Brain microvascular endothelial cell (primary cell): ENCODE measurements at places on chromosomes 3 and 15.

DNA sequence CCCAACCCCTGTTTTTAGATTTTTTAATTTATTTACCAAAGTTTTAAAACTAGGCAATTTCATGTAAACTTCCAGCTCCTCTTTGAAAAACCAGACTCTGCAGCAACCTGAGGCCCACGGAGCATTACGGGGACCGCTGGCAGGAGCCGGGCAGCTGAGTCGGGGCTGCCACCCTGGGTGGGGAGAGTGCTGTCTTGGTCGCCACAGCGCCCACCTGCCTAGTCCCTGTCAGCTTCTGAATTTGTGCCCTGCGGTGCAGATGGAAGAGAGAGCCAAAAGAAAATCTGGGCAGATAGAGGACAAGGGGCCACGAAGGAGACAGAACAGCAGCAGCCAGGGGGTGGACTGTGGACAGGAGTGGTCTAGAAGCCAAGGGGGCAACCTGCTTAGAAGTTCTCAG, 34.6 kb downstream of the PXYLP1 start:
- no peak for DNase-seq

GRCh38 chr3:150038830-150039229, 68.1 kb upstream of the PFN2 start:
- DNase-seq, result no peak

DNA sequence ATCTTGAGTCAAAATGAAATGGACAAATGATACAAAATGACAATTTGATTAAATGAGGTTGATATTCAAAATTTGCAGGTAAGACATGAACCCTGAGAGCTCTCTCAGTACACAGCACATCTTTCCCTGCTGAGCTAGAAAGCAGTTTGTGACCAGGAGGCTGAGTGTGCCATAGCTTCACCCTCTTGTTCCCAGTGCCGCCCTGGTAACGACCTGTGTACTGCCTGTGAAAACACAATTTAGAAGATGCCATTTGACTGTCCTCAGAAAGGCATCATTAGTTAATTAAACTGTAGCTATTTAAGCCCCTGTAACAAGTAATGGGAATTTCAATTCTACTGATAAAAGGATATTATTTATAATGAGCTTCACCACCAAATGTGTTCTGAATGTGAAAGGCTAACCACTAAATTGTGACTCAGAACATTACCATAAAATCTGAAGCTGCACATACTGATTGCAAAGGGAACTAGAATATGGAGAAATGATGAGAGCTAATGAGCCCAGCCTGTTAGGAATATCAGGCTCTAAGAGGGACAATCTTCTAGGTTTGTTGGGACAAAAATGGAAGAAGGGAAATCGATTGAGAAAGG, 212.9 kb upstream of the ARPP21 start:
- no peak for DNase-seq

DNA sequence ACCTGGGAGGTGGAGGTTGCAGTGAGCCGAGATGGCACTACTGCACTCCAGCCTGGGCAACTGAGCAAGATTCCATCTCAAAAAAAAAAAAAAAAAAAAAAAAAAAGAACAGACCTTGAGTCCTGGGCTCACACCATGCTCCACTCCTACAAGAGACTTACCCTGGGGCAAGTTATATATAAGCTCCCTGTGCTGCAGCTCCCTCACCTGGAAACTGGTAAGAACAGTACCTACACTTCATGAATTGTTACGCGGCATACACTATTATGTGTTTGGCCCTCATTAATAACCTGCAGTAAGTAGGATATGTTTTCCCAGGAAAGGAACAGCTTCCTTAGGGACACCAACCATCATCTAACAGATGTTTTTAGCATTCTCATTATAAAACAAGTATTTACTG, 119.6 kb downstream of the FMN1 start:
- no peak for DNase-seq

DNA sequence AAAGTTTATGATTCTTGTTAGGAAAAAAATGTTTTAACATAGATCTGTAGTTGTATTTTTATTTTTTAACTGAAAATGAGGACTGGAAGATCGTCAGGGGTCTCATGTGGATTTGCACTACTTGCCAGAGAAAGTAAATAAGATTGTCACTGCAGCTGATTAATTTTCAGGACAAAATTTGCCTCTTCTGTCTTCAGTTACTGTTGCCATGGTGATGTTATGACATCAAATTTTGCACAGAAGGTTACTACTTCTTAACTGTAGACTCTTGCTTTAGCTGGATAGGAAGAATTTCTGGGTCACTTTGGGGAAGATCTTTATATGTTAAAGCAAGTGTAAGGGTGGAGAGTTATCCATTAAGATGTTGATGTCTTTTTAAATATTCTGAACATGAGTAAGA, 82.2 kb upstream of the WDR72 start:
- DNase-seq, result no peak

DNA sequence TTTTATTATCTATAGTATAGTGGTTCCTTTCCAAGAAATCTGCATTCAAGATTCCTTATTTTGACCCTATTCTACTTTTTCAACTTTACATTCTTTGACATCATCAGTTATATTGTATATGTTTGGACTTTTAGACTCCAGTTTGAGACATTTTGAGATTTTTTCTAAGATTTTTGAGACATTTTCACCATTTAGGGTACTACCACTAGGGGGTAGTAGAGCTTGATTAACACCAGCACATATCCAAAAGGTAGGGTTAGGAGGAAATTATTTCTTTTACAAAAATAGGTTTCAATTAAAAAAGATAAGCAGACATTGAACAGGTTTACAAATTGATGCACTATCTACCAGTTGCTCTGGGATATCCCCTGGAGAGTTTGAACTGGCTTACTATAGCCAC, 262.5 kb downstream of the SCAPER start:
- DNase-seq, result no peak

DNA sequence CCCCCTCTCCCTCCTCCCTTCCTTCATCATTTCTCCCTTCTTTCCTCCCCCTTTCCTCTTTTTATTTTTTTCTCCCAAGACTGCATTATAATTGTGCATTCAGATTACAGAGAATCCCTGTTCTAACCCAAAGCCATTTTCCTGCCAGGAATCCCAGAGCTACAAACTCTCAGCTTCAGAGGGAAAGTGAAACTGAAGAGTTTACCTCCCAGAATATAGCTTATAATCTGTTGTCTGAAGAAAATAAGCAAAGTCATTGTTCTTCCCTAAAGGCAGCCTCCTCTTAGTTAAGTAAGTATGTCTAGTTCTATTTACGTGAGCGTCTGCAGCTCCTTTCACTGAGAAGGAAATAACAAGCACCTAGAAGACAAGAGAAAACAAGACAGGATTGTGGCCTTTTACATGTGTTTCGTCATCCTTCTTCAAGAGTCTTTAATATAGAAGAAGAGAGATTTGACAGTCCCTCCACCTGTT, 97.2 kb downstream of the CHST2 start:
- DNase-seq, result no peak

DNA sequence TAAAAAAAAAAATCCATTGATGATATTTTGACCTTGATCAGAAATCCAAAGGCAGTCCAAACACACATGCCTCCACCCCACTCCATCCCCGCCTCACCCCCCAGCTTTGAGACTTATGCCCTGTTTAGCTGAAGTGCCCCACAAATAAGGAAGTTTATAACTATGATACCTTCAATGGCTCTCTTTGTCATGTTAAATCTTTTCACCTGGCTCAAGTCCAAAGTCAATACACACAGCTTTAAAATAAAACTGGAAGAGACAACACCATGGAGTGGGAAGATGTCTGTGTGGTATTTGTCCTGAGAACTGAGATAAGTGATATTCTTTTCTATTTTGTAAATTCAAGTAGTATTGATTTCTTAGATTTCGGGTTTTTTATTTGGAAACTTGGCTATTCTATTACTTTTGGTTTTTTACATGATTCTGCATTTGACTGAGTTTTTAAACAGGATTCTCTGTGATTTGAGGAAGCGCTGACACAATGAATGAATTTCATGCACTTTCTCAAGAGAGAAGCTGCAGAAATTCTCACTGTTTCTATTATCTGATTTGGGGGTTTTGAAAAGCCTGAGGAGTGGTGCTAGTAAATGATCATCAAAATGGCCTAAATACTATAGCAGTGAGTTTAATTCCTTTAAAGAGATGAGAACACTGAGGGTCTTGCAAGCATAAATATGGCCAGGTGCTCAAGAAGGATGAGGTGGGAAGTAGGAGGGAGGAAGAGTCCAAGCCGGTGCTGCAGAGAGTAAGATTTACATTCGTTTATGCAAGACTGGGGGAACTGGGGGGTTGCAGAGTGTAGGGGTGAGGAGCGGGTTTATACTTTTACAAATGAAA, 5.2 kb downstream of the FOXB1 start:
- DNase-seq, result no peak

GRCh38 chr3:147497286-147497685, 88.1 kb downstream of the ZIC1 start:
- no peak for DNase-seq

DNA sequence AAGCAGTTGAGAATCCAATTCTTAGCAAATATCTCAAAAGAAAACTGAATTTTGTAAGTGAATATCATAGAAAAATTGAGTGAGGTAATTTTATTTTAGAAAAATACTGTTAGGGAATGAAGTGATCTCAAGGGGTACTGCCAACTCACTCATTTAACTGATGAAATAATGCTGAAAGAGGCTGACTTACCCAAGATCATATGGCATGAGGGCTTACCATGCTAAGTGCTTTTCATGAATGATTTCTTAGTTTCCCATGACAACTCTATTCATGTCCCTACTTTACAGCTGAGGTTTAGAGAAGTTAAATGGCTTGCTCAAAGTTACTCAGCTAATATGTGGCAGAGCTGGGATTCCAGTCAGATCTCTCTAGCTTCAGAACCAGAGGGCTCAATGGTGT, 30.6 kb downstream of the CCDC14 start:
- no peak for DNase-seq

- DNase-seq, result peak; percentile 67
Measured at GRCh38 chr3:192812743-192813383, 85.5 kb upstream of the FGF12 start.

- DNase-seq, result no peak
Measured at GRCh38 chr3:53097887-53098286, 32.3 kb downstream of the RFT1 start.

DNA sequence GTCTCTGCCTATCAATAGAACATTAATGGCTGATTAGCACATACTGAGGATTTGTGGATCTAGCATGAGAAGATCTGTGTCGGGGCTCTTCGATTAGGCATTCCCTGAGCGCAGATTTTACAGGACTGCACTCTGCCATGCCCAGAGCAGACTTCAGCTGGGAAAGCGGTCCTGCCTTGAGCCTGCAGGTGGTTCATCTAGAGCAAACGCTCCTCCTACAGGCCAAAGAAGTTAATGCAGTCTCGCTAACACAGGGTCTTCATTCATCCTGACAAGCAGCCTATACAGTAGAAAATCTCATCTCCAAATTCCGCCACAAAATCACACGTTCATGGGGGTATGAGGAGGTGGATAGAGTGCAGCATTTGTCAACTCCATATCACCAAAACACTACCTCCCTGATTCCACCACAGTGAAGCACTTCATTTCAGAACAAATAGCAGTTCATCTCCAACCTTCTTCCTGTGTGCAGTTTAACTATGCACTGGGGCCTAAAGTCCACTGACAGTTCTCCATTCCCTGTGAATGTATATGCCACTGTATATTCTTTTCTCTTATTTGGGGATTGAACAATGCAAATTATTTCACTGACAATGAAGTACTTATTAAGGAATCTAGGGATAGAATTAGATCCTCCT, 405.8 kb downstream of the IGSF11 start:
- DNase-seq, result peak; percentile 33

DNA sequence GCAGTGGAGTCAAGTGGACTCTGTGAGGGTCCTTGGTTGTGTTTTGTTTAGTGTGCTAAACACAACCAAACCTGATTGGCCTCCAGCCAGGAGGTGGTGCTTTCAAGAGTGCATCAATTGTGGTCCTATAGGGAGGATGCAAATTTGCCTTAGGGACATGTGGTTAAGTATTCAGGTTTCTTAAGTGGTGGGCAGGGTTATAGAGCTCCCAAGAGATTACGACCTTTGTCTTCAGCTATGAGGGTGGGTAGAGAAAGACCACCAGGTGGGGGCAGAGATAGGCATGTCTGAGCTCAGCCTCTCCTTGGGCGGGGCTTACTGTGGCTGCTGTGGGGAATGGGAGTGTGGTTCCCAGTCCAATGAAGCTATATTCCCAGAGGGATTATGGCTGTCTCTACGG, 186.6 kb downstream of the SQOR start:
- no peak for DNase-seq

DNA sequence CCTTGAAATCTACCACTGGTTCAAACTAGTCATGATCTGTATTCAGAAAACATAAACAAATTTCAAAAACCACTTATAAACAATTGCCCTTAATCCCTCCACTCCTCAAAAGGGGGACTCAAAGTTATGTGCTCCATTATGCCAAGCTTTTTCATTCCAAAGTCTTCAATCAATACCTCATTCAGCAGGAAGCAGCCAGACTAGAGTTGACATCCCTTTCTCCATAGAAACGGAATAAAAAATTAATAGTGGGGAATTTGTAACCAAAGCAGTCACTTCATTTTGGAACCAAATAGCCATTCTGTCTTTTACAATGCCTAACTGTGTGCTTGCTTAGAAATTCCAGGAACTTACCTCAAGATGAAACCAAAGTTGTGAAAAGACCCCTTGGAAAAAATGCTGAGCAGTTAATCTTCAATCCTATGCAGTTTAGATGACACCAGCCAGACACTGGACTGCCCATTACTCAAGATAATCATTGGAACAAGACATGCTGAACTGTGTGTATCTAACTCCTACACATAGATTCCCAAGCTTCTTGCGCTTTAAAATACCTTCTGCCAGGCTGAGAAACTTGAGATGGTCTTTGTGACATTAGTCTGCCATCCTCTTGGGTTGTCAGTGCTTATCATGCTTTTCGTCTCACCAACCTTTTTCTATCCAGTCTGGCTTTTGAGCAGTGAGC, 406.2 kb downstream of the PLOD2 start:
- no peak for DNase-seq

DNA sequence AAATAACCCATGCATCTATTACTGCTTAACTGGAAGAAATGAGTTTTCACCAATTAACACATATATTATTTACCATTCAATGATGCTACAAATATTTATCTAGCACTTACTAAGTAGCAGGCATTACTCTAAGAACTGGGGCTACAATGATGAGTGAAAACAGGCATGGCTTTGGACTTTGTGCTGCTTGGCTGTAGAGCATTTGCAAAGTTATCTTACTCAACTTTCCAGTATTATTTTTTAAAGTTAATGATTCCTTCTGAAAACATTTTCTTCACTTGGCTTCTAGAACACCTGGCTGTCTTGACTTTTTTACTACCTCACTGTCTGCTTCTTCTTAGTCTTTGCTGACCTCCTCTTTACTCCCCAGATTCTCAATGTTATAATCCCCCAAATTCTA, 1.8 kb downstream of the C3orf33 start:
- no peak for DNase-seq

GRCh38 chr3:113310960-113311359, 99.6 kb downstream of the BOC start:
- DNase-seq, result no peak

GRCh38 chr3:156298938-156299337, 178.6 kb downstream of the KCNAB1 start:
- no peak for DNase-seq

DNA sequence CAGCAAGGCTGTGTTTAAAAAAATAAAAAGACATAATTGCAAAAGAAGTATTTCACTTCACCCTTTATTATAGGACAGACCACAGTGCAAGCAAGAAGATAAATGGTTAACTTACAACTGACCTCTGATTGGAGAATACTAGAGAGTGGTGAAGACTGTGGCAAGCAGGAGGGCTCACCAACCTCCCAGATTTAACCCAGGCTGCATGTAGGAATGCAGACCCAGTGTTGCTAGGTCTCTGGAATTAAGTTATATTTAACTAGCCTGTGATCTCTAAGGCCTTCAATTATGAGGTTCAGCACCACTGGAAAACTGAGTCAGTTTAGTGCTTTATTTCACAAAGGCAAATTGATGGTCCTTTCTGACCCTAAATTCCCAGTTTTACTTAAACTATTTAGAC, 436.6 kb downstream of the LPP start:
- no peak for DNase-seq
